ENCODE measurements at places on chromosomes 12 and 14.
A peak's percentile ranks its signal among the peaks of the same experiment; 100 is the strongest.

GRCh38 chr12:125049093-125049458 is 16.2 kb upstream of the AACS start:
- DNase-seq = no peak

DNA sequence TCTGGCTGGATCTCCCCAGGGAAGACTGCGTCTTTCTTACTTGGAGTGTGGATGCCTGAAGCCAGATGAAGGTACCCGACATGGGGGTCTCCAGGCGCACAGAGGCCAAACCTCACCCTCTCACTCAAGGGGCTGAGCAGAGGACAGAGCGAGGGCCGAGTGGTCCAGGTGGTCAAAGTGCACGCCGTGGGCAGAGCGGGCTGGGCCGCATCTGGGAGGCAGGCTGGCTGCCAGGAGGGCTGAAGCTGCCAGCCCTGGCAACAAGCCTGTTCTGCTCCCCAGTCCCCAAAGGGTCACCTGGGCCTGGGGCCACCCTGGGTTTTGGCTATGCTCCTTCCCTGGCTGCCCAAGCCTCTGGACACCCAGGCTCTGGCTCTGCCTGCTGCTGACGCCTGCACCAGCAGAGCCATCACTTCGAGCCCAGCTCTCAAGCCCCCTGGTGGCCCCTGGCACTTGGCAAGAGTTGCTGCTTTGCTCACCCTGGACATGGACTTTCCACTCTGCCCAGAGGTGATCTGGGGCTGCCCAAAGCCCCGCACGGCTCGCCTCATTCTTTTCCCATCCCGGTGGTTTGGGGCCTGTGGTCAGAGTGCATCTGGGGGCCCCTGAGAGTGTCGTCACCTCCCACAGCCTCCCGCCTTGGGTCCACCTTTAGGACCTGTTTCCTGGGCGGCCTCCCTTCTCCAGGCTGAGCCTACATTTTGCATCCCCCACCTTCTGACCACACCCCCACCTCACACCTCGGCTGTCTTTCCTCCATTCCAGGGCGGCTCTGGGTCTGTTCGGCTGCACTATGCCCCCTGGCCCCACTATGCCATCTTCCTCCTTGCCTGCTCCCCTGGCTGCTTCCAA is 2.8 kb downstream of the ADSS1 start:
- no peak for DNase-seq

DNA sequence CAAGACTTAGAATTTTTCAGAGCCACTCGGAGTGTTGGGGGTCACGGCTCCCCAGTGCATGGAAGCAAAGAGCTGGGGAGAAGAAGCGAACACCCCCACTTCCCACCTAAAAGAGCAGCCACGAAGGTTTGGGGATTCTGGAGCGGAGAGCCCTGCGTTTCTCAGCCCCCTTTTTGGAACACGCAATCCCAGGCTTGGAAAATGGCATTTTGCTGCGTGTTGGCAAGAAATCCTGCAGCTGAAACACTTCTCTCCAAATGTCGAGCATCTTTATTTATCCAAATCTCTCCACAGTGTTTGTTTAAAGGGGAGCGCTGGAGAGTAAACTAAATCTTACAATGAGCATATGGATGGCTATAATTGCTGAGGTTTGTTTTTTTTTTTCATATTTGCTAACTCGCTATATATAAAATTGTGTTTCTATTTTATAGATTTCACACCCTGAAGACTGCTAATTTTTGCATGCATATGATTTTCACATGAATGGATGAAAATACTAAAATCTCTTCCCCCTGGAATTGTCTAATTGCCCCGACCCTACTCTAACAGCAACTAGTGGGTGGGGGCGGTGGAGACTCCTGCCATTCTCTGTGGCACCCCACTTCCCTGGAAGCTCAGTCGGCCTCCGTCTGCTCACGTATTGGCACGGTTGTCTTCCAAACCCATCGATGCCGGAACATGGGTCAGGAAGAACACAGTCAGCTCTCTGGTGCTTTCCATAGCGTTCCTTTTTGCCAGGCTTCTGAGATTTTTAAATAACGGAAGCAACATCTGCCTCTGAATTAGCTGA is 120.5 kb downstream of the GCH1 start:
- peak; percentile 57 for DNase-seq

GRCh38 chr12:108802101-108802961 is 55.1 kb downstream of the SSH1 start:
- DNase-seq = peak; percentile 59

DNA sequence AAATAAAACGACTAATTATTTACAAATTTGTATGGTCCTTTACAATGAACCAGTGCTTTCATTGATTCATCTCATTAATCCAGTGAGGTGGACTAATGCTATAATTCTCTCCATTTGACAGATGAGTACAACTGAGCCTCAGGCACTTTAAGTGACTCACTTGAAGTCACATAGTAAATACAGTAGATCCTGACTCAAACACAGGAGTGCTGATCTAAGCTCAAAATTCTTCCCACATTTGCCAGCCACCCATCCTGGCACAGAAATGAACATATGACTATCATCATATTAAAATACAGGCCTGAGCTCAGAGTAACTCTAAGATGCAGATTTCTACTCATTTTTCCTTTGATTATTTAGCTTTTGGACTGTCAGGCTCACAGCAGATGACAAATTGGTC is 30.6 kb downstream of the SLC16A7 start:
- no peak for DNase-seq

GRCh38 chr12:41981758-41982157 is 162.9 kb downstream of the GXYLT1 start:
- DNase-seq = no peak

GRCh38 chr14:20499108-20499507 is 6.2 kb upstream of the RNASE10 start:
- DNase-seq = no peak

DNA sequence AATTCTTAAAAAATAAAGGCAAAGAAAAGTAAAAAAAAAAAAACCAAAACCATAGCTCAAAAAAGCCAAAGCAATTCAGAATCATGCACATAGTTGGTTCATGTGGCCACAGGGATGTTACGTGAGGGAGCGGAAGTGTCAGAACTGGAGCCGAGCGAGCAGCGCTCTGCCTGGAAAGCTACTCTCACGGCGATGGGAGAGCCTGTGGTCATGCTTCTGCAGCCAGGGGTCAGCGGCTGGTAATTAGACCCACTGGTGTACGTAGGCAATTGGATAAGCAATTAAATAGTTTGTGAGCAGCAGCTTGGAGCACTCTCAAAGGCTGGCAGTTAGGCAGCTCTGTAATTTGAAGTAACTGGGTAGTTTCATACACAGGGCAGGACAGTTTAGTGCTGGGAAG is 58.1 kb downstream of the TRHDE start:
- no peak for DNase-seq

DNA sequence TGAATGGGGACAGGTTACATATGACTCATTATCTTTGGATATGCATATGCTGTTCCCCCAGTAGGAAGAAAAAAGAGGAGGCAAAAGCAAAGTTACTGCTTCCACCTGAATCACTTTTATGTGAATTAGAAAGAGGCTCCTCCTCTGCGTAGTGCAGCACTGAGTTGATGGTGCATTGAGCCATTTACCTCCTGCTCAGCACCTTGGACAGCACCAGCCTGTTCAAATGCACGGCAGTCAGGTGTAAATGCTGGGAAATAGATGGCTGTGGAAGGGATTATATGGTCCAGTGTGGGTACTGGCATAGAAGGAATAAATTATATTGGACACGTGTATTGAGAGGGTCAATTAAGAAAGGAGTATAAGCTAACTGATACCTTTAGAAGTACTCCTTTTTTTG is 541.9 kb upstream of the SEL1L start:
- DNase-seq = no peak

DNA sequence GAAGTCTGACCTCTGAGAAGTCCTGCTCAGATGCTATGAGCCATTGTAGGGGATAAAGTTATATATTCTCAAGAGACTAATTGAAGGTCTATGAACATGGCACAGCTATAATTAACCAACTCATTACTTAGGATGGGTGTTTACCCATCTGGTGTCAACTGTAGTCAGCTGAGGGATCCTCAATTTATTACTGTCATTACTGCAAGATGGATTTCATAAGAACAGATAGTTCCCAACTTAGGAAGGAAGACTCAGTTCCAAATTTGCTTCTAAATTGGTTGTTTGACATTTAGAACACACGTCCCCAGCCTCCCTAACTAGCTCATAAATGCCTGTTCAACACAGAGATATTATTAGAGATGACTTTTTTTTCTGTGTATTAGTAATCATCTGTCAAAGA is 81.4 kb downstream of the FRMD6 start:
- DNase-seq = no peak

- no peak for DNase-seq
Measured at GRCh38 chr14:87698481-87698880, 294.5 kb downstream of the GALC start.

- DNase-seq = no peak
Measured at GRCh38 chr14:101809671-101810514, 48.4 kb downstream of the PPP2R5C start.

- no peak for DNase-seq
Measured at GRCh38 chr12:97047361-97047760, 140.3 kb downstream of the NEDD1 start.

DNA sequence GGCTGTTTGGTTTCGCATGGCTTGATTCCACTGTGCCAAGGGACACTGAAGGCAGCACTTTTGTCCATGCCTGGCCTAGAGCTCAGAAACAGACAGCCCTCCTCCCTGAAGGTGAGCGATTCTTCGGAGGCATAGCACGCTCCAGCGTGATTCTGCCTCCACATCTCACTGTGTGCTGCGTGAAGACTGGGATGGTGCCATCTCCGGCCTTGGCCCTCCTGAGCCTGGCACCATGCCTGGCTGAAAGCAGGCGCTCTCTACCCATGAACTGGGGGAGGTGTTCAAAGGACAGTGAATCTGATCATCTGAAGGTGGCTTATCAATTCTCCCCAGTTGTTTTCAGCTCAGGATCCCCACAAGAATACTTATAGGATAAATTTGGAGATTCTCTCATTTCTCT is 187.4 kb downstream of the TTC7B start:
- DNase-seq = no peak

DNA sequence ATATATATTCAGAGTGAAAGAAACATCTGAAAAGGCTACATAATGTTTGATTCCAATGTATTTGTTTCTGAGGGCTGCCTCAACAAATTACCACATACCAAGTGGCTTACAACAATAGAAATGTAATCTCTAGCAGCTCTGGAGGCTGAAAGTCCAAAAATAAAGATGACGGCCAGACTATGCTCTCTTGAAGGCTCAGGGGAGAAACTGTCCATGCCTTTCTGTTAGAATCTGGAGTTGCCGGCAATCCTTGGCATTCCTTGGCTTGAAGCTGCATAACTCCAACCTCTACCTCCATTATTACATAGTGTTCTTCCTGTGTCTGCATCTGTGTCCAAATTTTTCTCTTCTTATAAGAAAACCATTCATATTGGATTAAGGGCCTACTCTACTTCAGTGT is 68.1 kb upstream of the PLEKHG7 start:
- DNase-seq = no peak

GRCh38 chr12:123085730-123086487 is 65.0 kb downstream of the PITPNM2 start:
- no peak for DNase-seq

GRCh38 chr12:80222261-80222660 is 122.9 kb downstream of the OTOGL start:
- DNase-seq = no peak

- no peak for DNase-seq
Measured at GRCh38 chr14:66224492-66225178, 261.5 kb upstream of the CCDC196 start.

DNA sequence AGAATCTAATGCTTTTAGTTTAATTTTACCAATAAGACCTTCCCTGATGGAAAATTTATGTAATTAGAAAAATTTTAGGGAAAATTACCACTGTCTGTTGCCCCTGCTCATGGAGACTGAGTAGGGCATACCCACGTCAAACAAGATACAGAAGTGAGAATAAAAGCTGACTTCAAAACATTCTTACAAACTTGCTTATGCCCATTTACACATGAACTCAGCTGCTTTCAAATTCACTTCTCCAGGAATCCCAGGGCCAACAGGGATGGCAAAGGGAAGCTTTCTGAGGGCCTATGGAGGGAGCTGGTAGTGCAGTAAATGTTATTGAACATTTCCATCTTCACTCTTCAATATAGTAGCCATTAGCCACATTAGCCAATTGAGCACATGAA is 4.8 kb upstream of the NINJ2 start:
- DNase-seq = no peak

- no peak for DNase-seq
Measured at GRCh38 chr12:65615118-65615517, 209.2 kb upstream of the HMGA2 start.

GRCh38 chr14:21309238-21309636 is 29.4 kb downstream of the RPGRIP1 start:
- DNase-seq = no peak
